ENCODE measurements at places on chromosomes 4 and X. TPM values are rescaled to one million over a fixed set of nuclear protein-coding genes. Genes with fewer than 3 reads are reported as not detected.

Gene PAGE4
- total RNA-seq: not detected

Gene FAAH2
- 0.29 TPM for total RNA-seq

Gene SMIM10
- total RNA-seq: 17.0 TPM

Gene SPANXA2
- total RNA-seq: not detected

Gene HSFX2
- total RNA-seq: 0.48 TPM

Gene H2BW2
- total RNA-seq: not detected

Gene SOWAHD
- total RNA-seq: 0.29 TPM

DNA sequence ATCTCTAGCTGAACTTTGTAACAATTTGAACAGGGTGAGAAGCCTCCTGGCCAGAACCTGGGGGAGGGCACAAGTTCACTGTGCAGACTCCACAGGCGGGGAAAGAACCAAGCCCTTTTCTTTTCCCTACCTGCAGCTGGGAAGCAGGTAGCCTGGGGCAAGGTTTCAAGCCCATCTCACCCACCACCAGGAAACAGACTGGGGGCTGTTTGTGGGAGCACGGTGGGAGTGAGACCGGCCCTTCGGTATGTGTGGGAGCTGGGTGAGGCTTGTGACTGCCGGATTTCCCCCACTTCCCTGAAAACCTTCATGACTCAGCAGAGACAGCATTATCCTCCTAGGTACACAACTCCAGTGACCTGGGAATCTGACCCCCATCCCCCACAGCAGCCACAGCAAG, 211.7 kb downstream of the ZNF674 start:
- no peak for DNase-seq

DNA sequence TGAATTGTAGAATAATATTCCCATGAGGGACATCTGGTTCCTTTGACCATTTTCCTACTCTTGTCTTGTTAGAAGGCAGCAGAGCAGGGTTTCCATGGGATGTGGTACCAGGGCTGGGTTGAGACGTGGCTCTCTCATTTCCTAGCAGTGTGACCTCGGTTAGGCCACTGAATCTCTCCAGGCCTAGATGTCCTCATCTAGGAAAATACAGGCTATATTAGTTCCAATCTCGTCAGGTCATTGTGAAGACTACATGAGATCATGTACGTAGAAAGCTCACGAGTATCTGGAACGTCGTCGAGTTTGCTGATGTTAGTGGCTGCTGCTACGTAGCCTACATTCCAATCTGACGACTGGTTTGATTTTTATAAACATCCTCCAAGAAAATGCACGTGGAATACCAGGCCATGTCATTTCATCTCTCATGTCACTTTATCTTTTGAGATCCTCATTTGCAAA, 278.2 kb upstream of the GATB start:
- DNase-seq: no peak

DNA sequence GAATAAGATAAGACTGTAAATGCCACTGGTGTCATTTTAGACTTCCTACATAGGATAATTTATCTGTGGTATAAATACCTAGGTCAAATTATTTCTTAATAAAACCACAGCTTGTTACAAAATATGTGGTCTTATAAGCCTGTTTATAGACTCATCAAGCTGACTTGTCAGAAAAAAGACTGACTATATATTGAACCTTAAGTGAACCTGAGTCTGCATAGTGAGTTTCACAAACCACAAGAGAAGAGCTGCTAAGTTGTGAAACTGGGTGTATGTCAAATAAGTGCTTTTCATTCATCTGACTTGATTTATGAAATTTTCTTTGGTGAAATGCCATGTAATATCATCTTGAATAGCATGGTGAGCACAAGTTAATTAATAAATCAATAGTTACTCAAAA, 48.4 kb upstream of the TMPRSS11A start:
- no peak for DNase-seq

DNA sequence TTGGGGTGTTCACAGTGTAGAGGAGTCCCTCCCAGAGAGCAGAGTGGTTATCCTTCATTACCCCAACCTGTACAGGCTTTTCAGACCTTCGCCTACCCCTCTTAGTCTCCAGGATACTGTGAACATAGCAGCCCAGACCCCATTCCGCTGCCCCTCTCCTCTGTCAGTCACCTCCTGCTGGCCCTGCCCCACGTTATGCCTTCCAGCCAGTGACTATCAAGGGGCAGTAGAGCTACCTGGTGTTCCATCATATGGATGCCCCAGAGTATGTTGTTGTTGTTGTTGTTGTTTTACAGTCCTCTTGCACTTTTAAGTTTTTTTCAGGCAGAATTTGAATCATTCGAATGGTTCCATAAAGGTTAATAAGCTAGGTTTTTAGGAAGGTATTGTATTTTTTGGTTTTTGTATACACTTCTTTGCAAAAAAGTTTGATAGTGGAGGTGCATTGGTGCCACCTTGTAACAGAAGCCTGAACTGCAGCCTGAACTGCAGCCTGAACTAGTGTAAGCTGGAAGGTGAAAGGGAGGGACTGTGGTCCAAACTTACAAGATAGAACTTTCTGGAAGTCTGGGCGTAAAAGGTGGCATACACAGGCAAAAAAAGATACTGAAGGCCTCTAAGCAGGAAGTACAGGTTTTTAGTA, 101.4 kb upstream of the RAB40AL start:
- no peak for DNase-seq

GRCh38 chr4:181807771-181808170, 435.4 kb upstream of the TENM3 start:
- no peak for DNase-seq

GRCh38 chr4:62644372-62644771, 1444.2 kb downstream of the ADGRL3 start:
- no peak for DNase-seq

GRCh38 chr4:21763855-21764254, 184.7 kb downstream of the KCNIP4 start:
- DNase-seq: no peak

DNA sequence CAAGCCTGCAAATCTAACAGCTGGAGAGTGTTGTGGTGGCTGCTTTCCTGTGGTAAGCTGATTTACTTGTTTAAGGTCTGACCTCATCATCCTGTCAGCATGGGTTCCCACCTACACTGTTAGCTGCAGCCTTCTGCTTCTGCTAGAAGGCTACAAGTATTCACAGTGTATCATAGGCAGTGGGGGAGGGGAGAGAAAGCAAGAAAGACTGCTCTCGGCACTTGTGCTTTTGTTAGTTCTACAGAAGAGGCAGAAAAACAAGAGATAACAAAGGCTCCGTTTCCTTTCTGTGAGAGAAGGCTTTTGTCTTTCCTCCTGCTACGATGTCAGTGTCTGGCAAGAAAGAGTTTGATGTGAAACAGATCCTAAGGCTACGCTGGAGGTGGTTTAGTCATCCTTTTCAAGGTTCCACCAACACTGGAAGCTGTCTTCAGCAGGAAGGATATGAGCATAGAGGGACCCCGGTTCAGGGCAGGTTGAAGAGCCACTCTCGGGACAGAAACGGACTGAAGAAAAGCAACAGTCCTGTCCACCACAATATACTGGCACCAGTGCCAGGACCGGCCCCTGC, at the start of gene KLHL4:
Gene KLHL4 (plus strand): TSS at position 232 of the 571 bp plus-strand sequence. CDS start 92 bp downstream, at position 324.
- no peak for DNase-seq

GRCh38 chr4:187077744-187078401, 354.2 kb upstream of the FAT1 start:
- no peak for DNase-seq

GRCh38 chrX:19593690-19594089, 78.4 kb upstream of the MAP3K15 start:
- no peak for DNase-seq

DNA sequence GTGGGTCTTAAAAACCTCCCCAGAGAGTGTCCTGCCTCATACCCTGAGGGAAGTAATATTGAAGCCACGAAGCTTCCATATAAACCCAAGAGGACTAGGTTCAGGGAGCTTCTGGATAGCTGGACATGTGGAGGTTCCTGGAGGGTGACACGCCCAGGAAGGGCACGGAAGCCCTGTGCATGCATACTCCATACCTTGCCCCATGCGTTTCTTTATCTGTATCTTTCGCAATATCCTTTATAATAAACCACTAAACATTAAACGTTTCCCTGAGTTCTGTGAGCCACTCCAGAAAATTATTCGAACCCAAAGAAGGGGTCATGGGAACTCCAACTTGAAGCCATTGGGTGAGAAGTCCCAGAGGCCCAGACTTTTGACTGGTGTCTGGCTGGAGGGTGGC, 45.7 kb upstream of the HPF1 start:
- DNase-seq: no peak

DNA sequence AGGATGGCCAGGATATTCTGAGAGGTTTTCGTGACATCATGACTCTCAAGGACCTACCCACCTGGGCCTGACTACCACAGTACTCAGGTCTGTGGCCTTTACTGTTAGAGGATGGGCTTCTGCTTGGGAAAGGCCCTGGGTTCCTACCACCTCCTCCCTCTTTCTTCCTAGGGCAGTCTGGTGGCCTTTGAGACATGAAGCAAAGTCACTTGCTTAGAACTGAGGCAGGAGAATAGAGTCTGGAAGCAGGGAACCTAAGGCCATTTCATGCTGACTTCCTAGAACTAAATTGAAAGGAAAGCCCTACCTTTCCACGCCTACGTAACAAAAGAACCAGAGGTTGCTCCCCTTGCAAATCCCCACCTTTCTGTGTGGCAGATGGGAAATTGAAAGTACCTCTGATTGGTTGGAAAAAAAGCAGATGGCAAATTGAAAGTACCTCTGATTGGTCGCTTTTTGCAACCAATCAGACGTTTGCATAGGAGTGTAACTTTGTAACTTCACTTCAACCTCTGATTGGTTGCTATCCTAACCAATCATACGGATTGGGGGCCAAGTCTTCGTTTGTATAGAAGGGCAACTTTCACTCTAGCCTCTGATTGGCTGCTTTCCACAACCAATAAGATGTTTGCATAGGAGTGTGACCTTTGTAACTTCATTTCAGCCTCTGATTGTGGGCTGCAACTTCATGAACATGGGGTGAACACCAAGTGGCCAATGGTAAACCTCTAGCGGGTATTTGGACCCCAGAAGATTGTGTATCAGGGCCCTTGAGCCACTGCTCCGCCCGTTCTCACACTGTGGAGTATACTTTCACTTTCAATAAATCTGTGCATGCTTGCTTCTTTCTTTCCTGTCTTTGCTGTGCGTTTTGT, 9.9 kb upstream of the AKAP14 start:
- no peak for DNase-seq

DNA sequence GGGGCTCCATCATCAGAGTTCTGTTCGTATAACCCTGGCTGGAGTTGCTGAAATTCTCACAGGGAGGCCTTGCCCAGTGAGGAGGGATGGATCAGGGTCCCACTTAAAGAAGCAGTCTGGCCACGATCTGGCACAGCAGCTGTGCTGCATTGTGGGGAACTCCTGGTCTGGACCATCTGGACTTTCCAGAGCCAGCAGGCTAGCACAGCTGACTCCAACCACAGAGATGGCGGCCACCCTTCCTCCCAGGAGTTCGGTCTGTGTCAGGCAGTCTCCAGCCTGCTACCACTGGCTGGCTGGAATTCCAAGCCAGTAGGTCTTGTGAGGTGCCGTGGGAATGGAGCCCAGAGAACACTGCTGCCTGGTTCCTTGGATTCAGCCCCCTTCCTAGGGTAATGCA, 62.0 kb downstream of the SLAIN2 start:
- DNase-seq: no peak

DNA sequence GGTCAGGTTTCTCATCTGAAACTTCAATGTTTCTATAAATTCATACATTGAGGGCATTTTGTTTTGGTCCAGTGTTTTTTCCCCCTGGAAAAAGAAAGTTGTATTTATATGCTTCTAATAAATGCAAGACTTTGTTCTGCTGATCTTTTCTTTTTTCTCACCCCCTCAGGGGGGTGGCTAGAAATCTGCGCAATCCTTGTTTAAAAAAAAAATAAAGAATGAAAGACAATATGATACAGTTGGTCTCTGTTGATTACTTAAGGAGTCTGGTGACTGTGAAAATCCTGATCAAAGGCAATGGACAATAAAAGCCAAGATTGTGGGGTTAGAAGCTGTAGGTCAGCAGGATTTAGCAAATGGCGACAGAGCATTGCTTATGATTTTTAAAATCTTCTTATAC, 180.5 kb downstream of the KIT start:
- DNase-seq: no peak

GRCh38 chrX:47143894-47144625, 442 bp downstream of the NDUFB11 start:
- DNase-seq: no peak

DNA sequence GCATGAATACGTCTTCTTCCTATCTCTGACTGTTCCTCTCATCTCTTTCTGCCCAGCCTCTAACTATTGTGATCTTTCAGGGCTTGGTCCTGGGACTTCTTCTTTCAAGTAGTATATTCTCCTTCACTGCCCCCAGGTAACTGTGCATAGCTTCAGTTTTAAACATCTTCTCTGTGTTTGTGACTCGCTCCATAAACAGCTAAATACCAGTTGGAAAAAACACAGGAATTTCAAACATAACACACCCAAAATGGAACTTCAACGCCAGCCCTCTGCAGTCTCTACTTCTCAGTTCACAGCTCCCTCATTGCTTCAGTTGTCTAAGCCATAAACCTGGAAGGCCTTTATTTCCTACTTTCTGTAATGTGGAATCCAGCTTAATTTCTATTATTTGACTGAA, 16.6 kb downstream of the TRIML2 start:
- DNase-seq: no peak

DNA sequence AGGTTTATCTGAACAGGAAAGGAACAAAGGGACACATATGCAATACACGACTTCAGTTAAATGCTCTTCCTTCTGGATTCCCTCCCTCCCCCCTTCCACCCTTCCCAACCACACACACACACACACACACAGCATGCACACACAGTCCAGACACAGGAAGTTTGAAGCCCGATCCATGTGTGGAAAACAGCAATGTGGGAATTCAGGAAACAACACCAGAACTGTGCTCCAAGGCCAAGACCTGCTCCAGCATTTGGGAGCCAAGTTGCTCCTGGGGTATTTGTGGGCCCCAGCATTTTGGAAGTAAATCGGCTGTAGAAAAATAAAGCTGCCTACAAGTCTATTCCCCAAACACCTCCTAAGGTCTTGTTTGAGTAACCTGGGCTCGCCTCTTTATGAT, 5.6 kb upstream of the AMOT start:
- DNase-seq: no peak

GRCh38 chrX:45166781-45167180, 33.9 kb downstream of the DIPK2B start:
- DNase-seq: no peak

DNA sequence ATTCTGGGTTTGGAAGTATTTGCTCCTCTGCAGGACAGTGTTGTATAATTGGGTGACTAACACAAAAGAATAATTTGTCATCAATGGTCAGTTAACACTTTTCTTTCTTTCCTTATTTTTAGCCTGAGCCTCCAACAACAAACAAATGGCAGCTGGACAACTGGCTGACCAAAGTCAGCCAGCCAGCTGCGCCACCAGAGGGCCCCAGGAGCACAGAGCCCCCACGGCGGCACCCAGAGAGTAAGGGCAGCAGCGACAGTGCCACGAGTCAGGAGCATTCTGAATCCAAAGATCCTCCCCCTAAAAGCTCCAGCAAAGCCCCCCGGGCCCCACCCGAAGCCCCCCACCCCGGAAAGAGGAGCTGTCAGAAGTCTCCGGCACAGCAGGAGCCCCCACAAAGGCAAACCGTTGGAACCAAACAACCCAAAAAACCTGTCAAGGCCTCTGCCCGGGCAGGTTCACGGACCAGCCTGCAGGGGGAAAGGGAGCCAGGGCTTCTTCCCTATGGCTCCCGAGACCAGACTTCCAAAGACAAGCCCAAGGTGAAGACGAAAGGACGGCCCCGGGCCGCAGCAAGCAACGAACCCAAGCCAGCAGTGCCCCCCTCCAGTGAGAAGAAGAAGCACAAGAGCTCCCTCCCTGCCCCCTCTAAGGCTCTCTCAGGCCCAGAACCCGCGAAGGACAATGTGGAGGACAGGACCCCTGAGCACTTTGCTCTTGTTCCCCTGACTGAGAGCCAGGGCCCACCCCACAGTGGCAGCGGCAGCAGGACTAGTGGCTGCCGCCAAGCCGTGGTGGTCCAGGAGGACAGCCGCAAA, 106.0 kb downstream of the KLHL8 start:
- DNase-seq: no peak

GRCh38 chrX:134774190-134775048, 116.1 kb upstream of the PLAC1 start:
- DNase-seq: no peak

All from posterior vena cava (tissue), 2 donors.